SW 1271 (cell line): ENCODE measurements at places on chromosomes 16 and 17.
A peak's percentile ranks its signal among the peaks of the same experiment; 100 is the strongest.

- DNase-seq, result no peak
Observed at GRCh38 chr17:57406131-57406980, 150.0 kb downstream of the MSI2 start.

GRCh38 chr16:81629034-81629802, 149.9 kb upstream of the PLCG2 start:
- no peak for DNase-seq

- DNase-seq, result no peak
Observed at GRCh38 chr17:1294157-1294717, 14.8 kb downstream of the TRARG1 start.

GRCh38 chr16:2799205-2799858, 1.1 kb downstream of the PRSS41 start:
- no peak for DNase-seq

DNA sequence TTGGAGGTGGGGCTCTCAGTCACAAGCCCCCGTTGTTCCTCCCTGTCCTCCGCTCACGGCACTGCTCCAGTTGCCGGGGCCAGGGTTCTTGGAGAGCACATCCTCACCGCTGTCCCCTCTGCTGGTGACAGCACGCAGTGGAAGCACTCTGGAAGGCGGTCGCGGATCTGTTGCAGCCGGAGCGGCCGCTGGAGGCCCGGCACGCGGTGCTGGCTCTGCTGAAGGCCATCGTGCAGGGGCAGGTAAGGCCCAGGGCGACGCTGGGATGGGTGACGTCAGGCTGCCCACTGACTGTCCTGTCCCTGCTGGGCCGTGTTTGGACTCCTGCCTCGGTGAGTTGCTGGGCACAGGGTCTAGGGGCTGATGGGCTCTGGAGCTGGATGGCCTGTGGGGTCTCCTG, 5.4 kb downstream of the TSC2 start:
- no peak for DNase-seq

GRCh38 chr16:74601126-74601871, 5.6 kb downstream of the GLG1 start:
- no peak for DNase-seq

DNA sequence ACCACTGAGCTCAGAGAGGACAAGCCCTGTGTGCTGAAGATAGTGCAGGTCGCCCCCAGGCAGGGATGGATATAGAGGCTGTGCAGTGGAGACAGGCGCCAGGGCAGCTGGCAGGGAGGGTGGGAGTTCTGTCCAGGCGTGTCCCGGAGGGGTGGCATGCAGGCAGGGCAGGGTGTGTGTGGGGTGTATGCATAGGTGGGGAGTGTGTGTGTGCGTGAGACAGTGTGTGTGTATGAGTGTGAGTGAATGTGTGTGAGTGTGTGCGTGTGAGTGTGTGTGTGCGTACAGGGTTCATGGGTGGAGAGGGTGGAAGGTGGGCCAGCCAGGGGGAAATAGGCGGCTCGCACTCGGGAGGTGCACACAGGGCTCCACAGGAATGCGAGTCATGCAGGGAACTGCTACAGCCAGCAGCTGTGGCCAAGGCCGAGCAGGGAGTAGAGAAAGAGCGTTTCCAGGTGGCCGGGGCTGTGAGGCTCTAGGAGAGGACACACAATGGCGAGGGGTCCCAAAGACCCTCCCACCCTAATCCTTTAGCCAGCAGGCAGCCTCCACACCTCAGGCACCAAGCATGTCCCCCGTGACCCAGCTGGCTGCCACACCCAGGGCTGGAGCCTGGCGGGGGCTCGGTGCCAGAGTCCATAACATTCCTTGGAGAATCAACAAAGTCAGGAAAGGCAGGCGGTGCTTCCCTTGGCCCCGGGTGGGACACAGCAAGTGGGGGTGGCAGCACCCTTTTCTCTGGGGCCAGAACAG, 4.6 kb downstream of the PLCD3 start:
- peak; percentile 45 for DNase-seq

DNA sequence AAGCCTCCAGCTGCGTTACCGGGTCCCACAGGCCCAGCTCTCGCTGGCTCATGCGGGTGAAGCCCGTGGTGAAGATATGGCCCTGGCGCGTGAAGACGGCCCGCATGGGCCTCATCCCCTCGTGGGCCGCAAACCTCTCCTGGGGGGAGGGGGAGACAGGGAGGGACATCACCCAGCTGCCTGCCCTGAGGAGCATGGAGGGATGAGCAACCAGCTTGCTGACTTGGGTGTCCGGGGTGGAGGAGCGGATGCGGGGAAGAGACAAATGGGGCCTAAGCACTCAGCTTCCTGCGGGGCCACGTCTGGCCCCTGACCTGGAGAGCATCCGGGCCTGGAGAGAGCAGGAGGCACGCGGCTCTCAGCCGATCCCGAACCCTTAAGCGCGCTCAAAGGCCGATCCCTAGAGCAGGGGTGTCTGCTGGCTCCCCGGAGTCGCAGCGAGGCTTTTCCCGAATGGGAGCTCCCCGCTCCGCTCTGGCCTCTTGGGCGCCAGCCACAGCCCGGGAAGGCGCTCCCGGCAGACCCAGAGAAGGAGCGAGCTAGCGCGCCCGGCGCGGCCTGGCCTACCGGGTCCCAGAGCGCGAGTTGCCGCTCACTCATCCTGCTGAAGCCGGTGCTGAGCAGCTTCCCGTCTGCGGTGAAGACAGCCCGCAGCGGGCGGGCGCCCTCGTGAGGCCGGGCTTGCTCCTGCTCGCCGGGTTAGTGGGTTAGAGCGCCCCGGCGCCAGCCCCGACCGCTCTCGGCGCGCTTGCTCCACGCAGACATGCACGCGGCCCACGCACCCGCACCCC, 5.0 kb downstream of the CORO6 start:
- DNase-seq, result no peak

DNA sequence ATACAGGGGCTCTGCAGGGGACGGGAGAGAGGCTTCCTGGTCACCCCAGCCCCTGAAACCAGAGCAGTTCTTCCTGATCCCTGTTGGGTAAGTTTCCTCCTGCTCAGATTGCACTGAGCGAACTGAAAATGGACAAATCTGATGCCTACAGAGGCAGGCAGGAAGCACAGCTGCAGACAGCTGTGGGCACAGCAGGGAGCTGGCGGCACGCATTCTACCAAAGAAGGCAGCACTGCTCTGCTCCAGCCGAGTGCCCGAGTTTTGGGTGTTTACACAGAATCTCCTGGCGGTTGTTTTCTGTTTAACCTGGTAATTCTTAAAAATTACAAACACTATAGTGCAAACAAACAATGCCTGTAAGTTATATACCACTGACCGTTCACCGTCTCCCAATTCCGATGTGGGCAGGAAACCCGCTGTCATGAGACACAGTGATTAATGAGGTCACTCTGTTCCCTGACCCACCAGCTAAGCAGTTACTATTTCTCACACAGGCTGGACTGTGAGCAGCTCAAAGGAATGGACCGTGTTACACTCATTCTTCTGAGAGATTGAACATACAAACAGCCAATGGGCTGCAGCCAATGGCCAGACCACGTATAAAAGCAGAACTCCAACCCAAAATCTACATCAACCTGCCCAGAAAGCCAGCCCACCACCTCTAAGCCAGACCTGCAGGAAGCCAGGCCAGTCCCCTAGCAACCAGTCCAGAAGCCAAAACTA, 25.5 kb downstream of the NSMCE1 start:
- DNase-seq, result no peak
